ENCODE measurements at places on chromosomes 3 and 15. TPM values are rescaled to one million over a fixed set of nuclear protein-coding genes. Genes with fewer than 3 reads are reported as not detected.

The CYP8B1 gene
- 0.20 TPM for total RNA-seq

The OSTN gene
- total RNA-seq: not detected

The PPP1R14D gene
- total RNA-seq: 166 TPM

GRCh38 chr3:123789760-123790159 lies 94.4 kb downstream of the MYLK start:
- no peak overlapping the region for H3K4me3 ChIP-seq
- no peaks in the 10 kb centered on the region for H3K36me3 ChIP-seq
- no peaks in the 10 kb centered on the region for H3K27me3 ChIP-seq

DNA sequence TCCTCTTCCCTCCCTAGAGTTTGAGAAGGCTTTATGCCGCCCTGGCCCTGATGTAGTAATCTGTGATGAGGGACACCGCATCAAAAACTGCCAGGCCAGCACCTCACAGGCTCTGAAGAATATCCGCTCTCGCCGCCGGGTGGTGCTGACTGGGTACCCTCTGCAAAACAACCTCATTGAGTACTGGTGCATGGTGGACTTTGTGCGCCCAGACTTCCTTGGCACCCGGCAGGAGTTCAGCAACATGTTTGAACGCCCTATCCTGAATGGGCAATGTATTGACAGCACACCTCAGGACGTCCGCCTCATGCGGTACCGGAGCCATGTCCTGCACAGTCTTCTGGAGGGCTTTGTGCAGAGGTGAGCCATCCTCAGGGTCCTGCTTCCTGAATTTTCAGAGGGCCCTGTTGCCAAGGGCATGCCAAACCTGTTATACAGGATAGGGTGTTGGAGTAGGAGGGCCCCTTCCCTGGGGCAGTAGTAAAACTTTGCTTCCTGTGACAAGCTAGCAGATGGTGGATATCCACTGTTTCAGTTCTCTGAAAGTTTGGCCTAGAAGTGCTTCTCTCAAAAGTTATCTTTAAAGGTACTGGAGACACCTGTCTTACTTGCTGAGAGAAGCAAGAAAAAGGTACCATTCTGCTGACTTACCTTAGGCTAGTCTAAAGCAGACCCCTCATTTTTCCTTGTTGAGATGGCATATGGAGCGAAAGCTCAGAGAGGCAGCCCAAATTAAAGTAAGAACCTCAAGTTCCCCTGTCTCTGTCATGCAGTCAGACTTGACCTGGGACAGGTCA lies 33.7 kb upstream of the TEX264 start:
- H3K27ac ChIP-seq: no peak overlapping the region
- no peak for DNase-seq
- H3K4me3 ChIP-seq: no peak overlapping the region

DNA sequence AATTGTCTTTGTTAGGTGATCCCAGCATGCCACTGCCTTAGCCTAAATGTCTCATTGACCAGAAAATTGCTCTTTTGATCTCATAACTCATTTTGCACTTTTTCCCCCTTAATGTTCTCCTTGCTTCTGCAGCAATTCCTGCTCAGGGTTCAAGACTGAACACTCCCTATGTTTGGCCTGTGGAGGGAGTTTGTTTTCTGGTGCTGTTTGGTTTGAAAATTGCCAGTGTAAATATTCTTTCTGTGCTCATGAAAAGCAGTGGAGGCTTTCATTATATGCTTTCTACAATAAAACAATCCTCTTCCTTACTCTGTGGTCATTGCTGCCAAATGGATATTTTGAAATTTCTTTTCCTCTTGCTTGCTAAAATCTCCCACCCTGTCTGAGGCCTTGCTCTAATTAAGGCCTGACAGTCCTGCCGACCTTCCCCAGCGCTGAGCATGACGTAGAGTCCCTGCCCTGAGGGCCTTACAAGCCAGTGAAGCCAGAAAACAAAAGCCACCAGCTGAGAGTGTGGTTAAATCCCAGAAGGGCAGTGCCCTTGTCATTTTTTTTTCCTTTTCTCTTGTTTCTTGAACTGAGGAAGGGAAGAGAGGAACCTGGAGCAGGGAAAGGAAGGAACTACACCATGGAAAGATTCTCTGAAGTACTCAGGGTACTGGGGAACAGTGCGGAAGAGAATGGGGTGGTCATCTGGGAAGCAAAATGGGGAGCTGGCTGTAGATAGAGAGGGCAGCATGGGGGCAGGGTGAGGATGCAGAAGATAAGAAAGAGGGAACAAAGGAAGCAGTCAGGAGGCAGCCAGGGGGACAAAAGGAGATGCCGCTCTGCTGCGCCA lies 24.8 kb downstream of the ZBTB38 start:
- H3K27me3 ChIP-seq: no peaks in the 10 kb centered on the region
- H3K27ac ChIP-seq: no peak overlapping the region
- H3K4me1 ChIP-seq: peaks cover 7% of the 10 kb centered on the region
- peak; percentile 17 for DNase-seq
- no peak overlapping the region for H3K4me3 ChIP-seq
- H3K36me3 ChIP-seq: no peaks in the 10 kb centered on the region

DNA sequence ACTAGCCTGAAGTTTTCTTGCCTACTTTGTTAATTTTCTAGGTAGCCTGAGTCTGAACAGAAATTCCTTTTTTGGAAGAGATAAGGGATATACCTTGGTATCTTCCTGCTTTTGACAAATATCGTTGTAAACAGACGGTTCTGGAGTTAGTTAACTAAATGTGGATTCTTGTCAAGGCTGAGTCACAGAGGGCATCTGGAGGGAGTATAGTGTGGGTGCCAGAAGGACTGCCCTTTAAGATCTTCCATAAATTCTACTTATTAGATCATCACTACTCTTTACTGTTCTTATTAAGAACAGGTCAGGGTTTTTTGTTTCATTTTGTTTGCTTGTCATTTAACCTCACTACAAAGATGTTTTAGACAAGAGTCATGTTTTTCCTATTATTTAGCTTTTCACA lies 125.3 kb upstream of the SKOR1 start:
- no peak overlapping the region for H3K27ac ChIP-seq
- no peaks in the 10 kb centered on the region for H3K36me3 ChIP-seq
- no peaks in the 10 kb centered on the region for H3K4me1 ChIP-seq
- no peak overlapping the region for H3K4me3 ChIP-seq
- no peaks in the 10 kb centered on the region for H3K27me3 ChIP-seq

GRCh38 chr3:8769088-8769822 lies at the start of gene OXTR:
OXTR (minus strand) TSS chr3:8769613; CDS start chr3:8768187, 1,426 bp downstream.
- no peaks in the 10 kb centered on the region for H3K36me3 ChIP-seq
- H3K27me3 ChIP-seq: peaks cover 28% of the 10 kb centered on the region
- peaks cover 13% of the 10 kb centered on the region for H3K4me1 ChIP-seq

GRCh38 chr3:129577366-129577765 lies 29.1 kb downstream of the PLXND1 start:
- no peak overlapping the region for H3K4me3 ChIP-seq
- peak; percentile 57 for DNase-seq
- H3K27me3 ChIP-seq: no peaks in the 10 kb centered on the region
